Activated T-cell treated with anti-CD3 and anti-CD28 coated beads for 48 hours (primary cell): ENCODE measurements at places on chromosomes 12 and 14.
A peak's percentile ranks its signal among the peaks of the same experiment; 100 is the strongest.

DNA sequence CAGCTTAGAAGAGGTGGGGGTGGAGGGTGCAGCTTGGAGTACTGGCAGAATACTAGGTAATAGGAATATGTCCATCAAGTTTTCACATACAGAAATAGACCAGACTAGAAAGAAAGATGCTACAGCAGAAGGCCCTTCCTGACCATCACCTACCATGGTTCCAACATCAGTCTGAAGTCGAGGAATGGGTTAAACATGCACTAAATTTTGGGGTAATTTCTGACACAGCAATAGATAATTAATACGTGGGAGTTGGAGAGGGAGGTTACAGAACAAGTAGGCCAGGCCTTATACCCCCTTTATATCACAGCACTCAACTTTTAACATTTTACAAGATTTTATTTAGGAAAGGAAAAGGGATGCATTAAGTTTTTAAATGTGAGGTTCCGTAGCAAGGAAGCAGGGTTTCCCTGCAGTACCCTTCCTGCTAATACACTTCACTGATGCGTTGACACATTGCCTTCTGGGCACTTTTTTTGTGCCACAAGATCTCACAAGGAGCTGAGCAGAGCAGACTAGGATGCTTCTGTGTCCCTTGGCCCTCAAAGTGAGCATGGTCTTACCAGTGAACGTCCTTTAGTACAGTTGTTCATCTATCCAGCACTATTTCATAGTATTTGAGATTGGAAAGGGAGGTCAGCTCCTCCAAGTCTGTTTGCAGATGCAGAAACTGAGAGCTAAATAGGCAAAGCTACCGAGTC, 50.8 kb downstream of the EID3 start:
- DNase-seq = no peak

DNA sequence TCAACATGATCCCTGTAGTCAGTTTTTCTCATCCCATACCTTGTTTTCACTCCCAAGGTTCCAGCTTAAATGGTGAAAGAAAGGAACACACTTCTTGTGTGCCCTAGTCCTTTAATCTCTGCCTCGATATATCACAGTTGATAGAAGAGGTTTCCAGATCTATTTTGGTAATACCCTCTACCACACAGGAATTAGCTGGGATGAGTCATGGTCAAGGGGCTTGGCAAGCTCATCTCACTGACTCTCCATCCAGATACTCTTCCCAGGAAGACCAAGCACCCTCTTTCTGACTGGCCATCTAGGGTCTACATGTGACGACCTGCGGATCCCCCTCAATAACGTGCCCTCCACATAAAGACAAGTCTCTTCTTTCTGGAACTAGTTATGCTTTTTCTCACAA, 277.9 kb downstream of the ITPR2 start:
- DNase-seq = no peak

DNA sequence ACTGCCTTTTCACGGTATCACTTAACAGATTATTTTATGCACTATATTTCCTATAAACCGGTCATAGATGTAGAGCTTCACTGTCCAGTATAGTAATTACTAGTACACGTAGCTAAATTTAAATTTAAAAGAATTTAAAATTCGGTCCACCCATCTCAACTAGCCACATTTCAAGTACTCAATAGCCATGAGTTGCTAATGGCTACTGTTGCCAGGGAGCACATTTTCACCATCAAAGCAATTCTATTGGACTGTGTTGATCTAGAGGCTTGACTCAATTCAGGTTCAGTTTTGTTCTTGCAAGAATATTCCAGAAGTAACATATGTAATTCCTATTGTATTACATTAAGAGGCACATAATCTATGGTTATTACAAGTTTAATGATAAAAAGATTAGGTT, 20.0 kb downstream of the TMED8 start:
- DNase-seq = no peak

DNA sequence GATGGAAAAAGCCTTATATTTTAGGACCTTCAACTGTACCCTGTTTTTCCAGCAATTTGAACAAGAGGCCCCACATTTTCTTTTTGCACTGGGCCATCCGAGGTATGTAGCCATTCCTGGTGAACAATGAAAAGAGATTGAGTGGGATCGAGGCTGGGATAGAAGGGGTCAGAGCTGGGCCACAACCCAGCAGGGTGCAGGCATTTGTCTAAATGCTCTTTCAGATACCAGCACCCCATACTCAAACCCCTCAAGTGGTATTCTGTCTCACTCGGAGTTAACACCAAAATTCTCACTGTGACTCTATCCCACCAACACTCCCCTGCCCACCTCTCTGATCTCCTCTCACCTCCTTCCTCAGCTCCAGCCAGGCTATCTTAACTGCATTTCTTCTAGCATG, 26.8 kb downstream of the DUSP6 start:
- no peak for DNase-seq

GRCh38 chr12:62950317-62950716, 15.4 kb upstream of the PPM1H start:
- no peak for DNase-seq

DNA sequence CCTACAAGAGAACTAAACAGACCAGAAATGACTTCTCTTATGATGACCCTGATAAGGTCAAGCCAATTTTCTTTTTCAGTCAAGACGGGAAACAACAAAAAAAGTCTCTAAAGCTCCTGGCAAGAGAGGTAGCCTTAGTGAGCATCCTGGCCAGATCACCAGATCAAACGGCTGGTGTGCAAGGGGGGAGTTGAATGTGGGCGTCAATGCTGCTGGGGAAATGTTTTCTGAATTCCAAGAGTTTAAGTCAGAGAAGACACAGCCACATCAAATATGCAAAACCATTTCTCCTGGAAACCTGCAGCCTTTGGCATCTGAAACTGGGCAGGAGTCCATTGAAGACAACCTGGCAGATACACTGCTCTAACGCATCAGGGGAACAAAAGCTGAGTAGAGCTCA, 16.0 kb upstream of the SELPLG start:
- no peak for DNase-seq

- no peak for DNase-seq
These were observed 102.8 kb downstream of the TGFB3 start for GRCh38 chr14:75879031-75879430.

- no peak for DNase-seq
These were observed 7.9 kb downstream of the TAS2R13 start for GRCh38 chr12:10901427-10901826.

GRCh38 chr12:27488479-27488878, 35.5 kb upstream of the PPFIBP1 start:
- no peak for DNase-seq

DNA sequence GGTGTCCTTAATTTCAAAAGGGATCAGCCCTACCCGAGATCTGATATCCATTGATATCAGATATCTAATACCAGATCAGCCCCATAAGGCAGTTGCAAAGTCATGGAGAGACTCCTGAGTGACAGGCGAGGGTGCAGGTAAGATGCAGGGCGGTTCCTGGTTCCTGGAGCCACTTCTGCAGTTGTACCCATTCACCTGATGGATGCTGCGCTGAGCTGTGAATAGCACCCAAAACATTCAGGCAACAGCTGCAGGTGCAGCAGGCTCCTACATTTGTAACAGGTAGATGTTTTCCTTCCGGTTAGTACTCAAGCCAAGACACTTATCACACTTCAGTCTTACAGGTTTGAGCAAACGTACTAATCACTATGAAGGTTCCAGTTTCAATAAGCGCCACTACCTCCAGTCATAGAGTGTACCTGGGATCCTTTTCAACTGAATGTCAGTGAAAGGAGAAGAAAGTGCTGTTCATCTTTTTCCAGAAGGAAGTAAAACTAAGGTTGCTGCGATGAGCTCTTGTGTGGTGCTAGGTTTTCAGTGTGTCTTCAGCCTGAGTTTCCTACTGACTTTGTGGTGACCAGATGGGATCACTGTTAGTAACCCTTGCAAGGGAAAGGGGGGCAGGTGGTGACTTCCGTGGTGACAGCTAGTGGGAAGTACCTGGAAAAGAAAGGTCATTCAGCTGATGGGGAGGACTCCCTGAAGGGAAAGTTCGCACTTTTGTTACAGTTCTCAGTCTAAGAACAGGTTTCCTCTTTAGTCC, 1.9 kb downstream of the ATP6V0A2 start:
- DNase-seq = peak; percentile 52

- DNase-seq = no peak
These were observed 141.5 kb downstream of the CAND1 start for GRCh38 chr12:67410667-67411067.

- DNase-seq = no peak
These were observed 25.0 kb downstream of the RXYLT1 start for GRCh38 chr12:63804746-63805145.

GRCh38 chr14:34983148-34983760, 462 bp downstream of the SRP54 start:
- DNase-seq = no peak

GRCh38 chr14:52079239-52079959, 10.5 kb upstream of the NID2 start:
- no peak for DNase-seq

GRCh38 chr14:51293149-51293911, 53.3 kb downstream of the TMX1 start:
- DNase-seq = no peak
